ENCODE measurements at places on chromosomes 5 and 9. TPM values are rescaled to one million over a fixed set of nuclear protein-coding genes. Genes with fewer than 3 reads are reported as not detected.

DNA sequence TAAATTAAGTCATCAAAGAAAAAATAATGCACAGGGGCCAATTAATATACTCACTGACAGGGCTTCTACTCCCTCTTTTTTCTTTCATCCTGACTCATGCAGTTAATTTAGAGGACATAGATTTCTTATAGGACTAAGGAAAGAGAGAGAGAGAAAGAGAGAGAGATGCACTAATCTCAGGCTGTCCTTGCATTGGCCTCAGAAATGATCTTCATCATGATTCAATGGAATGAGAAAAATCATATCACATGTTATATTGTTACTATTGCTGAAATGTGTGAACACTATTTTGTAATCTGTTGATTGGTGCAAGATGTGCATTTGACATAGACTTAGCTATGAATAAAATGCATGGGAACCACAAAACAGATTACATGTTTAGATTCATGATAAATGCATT lies 608.3 kb upstream of the NUDT12 start:
- no peak overlapping the region for H3K27ac ChIP-seq
- no peak overlapping the region for H3K4me3 ChIP-seq
- DNase-seq = no peak
- H3K4me1 ChIP-seq = no peaks in the 10 kb centered on the region
- no peaks in the 10 kb centered on the region for H3K36me3 ChIP-seq
- no peaks in the 10 kb centered on the region for H3K27me3 ChIP-seq

GRCh38 chr9:137308057-137308619 lies 6.1 kb upstream of the NRARP start:
- H3K36me3 ChIP-seq = no peaks in the 10 kb centered on the region
- H3K27me3 ChIP-seq = no peaks in the 10 kb centered on the region
- H3K27ac ChIP-seq = no peak overlapping the region
- DNase-seq = no peak
- H3K4me1 ChIP-seq = peaks cover 72% of the 10 kb centered on the region

DNA sequence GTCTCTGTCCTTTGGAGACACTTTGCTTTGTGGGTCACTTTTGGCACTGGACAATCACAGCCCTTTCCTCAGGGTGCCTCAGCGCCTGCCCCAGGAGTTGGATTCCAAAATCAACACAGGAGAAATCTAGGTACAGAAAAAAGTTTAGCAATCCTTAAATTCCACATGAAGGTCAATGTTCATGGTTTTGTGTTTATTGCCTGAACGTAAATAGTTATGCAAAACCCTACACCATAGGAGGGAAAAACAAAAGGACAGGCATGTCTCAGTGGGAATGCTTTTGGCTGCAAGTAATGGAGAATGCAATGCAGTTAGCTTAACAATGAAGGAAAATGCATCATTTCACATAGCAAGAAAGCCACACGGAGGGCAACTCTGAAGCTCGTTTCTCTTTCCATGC lies 6.5 kb upstream of the HMCN2 start:
- no peak overlapping the region for H3K4me3 ChIP-seq
- H3K27me3 ChIP-seq = no peaks in the 10 kb centered on the region
- H3K4me1 ChIP-seq = peaks cover 5% of the 10 kb centered on the region
- H3K36me3 ChIP-seq = no peaks in the 10 kb centered on the region
- DNase-seq = no peak

- no peaks in the 10 kb centered on the region for H3K36me3 ChIP-seq
- DNase-seq = no peak
- H3K27ac ChIP-seq = no peak overlapping the region
- no peak overlapping the region for H3K4me3 ChIP-seq
- no peaks in the 10 kb centered on the region for H3K27me3 ChIP-seq
Measured at GRCh38 chr9:37377688-37378612, 44.5 kb upstream of the GRHPR start.

DNA sequence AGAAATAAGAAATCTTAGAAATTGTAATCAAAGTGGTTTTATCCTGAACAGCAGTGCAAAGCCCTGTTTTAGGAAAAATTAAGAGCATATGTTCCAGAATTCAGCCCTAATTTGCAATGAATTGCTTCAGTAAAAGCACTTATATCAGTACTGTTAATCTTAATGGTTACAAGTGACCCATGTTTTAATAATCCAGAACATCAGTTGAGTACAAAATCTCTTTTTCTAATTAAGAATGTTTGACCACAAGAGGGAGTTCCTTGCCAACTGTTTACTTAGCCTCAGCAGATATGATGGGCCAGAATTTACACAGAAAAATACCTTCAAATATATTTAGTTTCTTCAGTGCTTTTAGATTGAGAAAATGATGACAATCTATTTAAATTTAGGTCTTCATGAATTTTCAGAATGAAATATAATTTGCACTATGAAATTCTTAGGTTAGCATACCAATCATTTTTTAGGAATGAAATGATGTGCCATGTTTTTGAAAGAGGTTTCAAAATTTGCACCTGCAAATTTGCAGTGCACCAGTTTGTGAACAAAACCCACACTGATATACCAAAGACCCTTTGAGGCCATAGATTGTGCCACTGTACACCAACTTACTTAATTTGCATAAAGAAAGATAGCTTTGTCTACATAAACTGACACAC lies 926.3 kb upstream of the ARRDC3 start:
- no peaks in the 10 kb centered on the region for H3K4me1 ChIP-seq

Gene DAB2IP
- 38.8 TPM for total RNA-seq

- DNase-seq = no peak
- H3K27ac ChIP-seq = no peak overlapping the region
- no peaks in the 10 kb centered on the region for H3K4me1 ChIP-seq
- no peaks in the 10 kb centered on the region for H3K36me3 ChIP-seq
- no peak overlapping the region for H3K4me3 ChIP-seq
- H3K27me3 ChIP-seq = no peaks in the 10 kb centered on the region
Measured at GRCh38 chr5:155313518-155313917, 300.0 kb downstream of the KIF4B start.

DNA sequence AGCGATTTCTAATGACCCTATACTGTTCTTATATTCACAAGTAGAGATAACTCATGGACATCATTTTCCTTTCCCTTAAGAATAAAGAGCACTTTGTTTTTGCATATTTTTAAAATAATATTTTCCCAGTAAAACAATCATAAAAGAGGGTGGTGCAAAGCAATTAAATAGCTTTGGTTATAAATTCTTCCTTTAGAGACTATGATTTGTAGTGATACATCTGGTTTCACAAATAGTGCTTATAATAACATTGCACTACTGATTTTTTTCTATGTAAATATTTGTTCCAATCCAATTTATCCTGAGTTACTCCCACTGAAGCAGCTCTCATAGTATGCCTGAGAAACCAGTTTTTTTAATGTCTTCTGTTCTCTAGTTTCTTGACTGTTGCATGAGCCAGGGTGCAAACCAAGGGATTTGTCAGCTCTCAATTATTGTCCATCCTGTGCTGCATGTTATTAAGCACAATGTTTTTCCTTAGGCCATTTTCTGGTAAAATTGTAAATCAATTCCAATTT lies 74.7 kb downstream of the LURAP1L start:
- DNase-seq = no peak
- no peak overlapping the region for H3K27ac ChIP-seq
- no peaks in the 10 kb centered on the region for H3K27me3 ChIP-seq
- H3K36me3 ChIP-seq = no peaks in the 10 kb centered on the region
- no peak overlapping the region for H3K4me3 ChIP-seq

Gene PAPPA
- total RNA-seq = 4.4 TPM

DNA sequence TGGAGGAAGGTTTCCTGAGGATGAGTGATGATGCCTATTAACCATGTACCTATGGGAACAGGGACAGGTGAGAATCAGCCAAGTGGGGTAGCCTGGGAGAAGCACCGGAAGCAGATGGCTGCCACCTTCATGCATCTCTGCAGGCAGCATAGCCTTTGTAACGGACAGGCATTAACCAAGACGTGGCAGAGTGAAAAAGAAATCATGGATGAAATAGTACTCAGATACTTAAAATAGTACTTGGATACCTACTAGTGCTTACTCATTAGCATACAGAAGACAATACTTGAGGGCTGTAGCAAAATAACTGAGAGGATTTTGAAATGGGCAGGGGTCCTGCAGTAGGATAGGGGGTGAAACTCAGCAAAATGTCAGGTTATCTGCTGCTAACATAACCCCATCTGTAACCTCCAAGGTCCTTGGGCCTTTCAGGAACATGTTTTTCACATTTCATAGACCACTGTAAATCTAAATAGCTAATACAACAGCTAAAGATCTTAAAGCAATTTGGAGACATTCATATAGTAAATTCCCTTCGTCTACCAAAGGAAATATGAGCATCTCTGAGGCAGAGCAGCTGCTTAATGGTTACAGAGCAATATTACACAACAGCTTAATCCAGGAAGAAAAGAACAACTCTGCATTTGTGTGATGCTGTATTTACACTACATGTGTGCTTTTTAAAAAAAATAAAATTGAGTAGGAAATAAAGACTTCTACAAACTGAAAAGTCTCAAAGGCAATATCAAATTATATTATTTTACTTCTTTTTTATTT lies 154.3 kb downstream of the NFIB start:
- no peak for DNase-seq
- peaks cover 2% of the 10 kb centered on the region for H3K4me1 ChIP-seq
- no peak overlapping the region for H3K4me3 ChIP-seq
- H3K36me3 ChIP-seq = no peaks in the 10 kb centered on the region
- H3K27me3 ChIP-seq = no peaks in the 10 kb centered on the region

GRCh38 chr9:131523451-131524435 lies 7.3 kb downstream of the UCK1 start:
- H3K4me3 ChIP-seq = no peak overlapping the region
- no peaks in the 10 kb centered on the region for H3K36me3 ChIP-seq
- H3K4me1 ChIP-seq = no peaks in the 10 kb centered on the region
- H3K27ac ChIP-seq = no peak overlapping the region

- no peaks in the 10 kb centered on the region for H3K36me3 ChIP-seq
- no peaks in the 10 kb centered on the region for H3K27me3 ChIP-seq
- peaks cover 10% of the 10 kb centered on the region for H3K4me1 ChIP-seq
- no peak overlapping the region for H3K4me3 ChIP-seq
- no peak for DNase-seq
- no peak overlapping the region for H3K27ac ChIP-seq
Measured at GRCh38 chr5:64164166-64164565, 1.5 kb upstream of the RNF180 start.

Gene OLFML2A
- 39.3 TPM for total RNA-seq

DNA sequence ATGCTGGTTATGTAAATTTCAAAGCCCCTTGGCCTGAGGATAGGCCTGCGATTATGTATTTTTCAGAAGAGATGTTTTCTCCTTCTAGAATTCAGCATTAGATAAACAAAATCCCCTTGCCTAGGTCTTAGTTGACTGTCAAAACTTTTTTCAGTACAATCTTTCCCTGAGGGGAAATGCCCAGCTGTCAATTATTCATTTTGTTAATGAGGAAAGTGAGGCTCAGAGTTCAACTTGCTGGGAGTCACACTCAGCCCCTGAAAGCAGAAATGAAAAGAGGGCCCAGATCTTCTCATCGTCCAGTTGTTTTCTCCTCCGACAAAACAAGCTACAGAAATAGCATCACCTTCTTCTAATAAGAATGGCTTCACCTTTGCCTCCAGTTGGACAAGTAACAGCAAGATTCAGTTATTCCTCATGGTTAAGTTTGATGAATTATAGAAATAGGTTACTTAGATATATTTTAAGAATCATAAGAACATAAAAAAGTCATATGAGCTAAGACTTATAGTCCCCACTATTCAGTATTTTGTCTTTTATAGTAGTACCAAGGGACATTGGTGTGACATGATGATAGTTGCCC lies 627.1 kb upstream of the WWC1 start:
- H3K27ac ChIP-seq = no peak overlapping the region
- no peak for DNase-seq
- H3K27me3 ChIP-seq = no peaks in the 10 kb centered on the region
- H3K4me1 ChIP-seq = no peaks in the 10 kb centered on the region

DNA sequence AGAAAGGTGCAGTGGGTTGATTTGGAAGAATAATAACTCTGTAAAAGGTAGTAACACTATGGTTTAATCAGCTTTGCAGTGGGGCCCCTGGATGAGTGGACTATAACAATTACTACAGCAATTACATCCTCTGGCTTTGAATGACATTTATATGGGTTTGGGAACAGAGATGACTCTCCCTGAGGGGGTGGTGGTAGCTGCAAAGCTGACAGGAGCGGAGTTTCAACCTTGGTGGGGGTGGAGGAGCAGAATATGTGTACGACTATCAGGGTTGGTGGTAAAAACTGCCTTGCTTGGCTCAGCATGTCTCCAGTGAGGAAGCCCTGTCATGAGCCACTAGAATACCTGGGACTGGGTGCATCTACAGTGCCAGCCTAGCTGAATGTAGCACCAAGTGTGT lies 28.3 kb upstream of the NR3C1 start:
- no peaks in the 10 kb centered on the region for H3K36me3 ChIP-seq
- H3K27ac ChIP-seq = no peak overlapping the region
- no peak for DNase-seq
- no peaks in the 10 kb centered on the region for H3K4me1 ChIP-seq

Gene PDE6A
- total RNA-seq = 0.25 TPM

Gene HSPB3
- total RNA-seq = not detected

DNA sequence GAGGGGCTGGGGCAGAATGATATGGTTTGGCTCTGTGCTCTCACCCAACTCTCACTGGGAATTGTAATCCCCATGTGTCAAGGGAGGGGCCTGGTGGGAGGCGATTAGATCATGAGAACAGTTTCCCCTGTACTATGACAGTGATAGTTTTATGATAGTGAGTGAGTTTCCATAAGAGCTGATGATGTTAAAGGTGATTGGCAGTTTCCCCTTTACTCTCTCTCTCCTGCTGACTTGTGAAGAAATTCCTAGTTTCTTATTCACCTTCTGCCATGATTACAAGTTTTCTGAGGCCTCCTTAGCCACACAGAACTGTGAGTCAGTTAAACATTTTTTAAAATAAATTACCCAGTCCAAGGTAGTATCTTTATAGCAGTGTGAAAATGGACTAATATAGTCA lies 120.4 kb upstream of the CDH9 start:
- DNase-seq = no peak
- no peaks in the 10 kb centered on the region for H3K36me3 ChIP-seq
- H3K27ac ChIP-seq = no peak overlapping the region
- no peak overlapping the region for H3K4me3 ChIP-seq
- H3K27me3 ChIP-seq = no peaks in the 10 kb centered on the region

GRCh38 chr5:84273517-84273883 lies 111.2 kb downstream of the EDIL3 start:
- no peak for DNase-seq
- H3K4me3 ChIP-seq = no peak overlapping the region
- H3K27me3 ChIP-seq = no peaks in the 10 kb centered on the region

Gene CCNO
- total RNA-seq = not detected

- H3K36me3 ChIP-seq = no peaks in the 10 kb centered on the region
- DNase-seq = no peak
- H3K4me3 ChIP-seq = no peak overlapping the region
- peaks cover 64% of the 10 kb centered on the region for H3K4me1 ChIP-seq
- H3K27me3 ChIP-seq = no peaks in the 10 kb centered on the region
Measured at GRCh38 chr9:129405827-129406213, 215.1 kb downstream of the C9orf50 start.
